ENCODE measurements at places on chromosomes 7 and 10.

DNA sequence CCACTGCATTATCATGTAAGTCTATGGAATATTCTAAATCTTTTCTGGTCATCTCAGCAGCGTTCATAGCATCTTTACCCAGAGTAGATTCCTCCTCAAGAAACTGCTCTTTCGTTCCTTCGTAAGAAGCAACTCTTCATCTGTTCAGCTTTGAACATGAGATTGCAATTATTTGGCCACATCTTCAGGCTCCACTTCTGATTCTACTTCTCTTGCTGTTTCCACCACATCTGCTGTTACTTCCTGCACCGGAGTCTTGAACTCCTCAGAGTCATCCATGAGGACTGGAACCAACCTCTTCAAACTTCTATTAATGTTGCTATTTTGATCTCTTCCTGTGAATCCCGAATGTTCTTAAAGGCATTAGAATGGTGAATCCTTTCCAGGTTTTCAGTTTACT, 12.7 kb downstream of the CHST12 start:
- no peak for DNase-seq

GRCh38 chr7:38034062-38034908, 113.8 kb downstream of the EPDR1 start:
- DNase-seq = no peak

GRCh38 chr7:143380260-143380645, 892 bp upstream of the ZYX start:
- peak; percentile 85 for DNase-seq

DNA sequence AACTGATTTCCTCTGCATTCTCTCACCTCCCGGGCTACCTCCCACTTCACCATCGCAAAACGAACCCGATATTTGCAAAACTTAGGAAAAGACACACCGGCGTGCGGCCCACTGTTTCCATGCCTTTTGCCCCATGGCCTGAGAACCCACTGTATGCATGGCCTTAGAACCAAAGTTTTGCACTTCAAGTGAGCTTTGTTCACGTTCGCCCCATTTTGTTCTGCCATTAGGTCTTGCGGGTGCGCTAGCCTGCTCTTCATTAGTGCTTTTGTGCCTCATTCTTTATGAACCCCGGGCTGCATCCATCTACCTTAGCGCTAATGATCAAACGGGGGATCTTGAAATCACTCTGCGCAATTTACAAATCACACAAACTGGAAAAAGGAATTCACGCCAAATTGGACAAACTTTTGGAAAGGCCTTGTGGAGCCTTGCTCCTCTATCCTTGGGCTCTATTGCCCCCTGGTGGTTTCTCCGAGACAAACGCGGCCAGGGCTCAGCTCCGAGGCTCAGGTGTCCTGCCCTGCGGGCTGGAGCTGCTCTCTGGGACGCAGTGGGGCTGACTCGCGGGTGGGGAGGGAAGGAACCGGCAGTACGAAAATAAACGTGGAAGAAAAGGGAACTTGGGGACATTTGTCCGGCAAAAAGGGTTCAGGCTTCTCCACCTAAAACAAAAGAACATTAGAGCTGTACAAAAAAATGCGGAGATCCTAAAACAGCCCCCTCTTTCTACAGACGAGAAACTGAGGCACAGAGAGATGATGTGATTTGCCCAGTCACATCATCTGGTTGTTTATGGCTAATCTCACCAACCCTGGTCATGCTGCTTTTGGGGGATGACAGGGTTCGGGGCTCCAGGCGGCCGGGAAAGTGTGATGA, 300.4 kb upstream of the NFE2L3 start:
- peak; percentile 69 for DNase-seq

DNA sequence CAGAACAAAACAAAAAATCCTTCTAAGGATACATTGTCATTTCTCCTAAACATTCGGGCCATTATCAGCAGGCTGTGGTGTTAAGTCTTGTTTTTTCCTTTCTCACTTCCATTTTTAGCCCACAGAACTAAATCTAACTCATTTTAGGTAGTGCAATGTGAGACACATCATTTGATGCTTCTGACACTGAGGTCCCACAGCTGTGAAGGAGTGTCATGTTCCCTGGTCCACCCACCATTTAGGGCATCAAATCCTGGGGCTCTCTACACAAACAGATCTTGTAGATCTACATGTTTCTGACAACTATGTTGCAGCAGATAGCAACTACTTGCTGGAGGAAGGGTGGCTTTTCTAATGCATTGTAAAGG, 232.5 kb upstream of the IGFBP3 start:
- no peak for DNase-seq

DNA sequence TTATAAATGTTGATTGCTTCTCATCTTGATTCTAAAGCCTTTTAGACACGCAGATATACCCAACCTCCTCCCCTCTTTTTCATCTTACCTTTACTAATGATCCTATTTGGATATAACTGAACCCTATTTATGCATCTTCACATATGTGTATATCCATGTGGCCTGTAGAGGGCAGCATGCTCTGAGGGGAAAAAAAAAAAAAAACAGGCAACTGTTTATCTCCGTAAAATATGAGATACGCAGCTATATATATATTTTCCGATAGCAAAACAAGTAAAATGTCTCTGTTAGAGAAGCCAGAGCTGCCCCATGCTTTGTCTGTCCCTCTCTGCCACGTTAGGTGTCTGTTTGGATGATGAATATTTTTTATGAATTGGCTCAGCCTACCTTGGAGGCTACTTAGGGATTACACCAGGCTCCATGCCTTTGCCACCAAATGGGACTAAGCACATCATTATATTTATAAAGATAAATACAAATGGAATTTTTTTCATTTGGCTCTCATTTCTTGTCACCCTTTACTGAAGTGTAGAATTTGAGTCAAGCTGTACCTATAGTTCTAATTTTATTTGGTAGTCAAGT, 174.8 kb upstream of the FZD1 start:
- peak; percentile 16 for DNase-seq

GRCh38 chr7:30805081-30805691, 34.0 kb downstream of the MINDY4 start:
- DNase-seq = no peak

DNA sequence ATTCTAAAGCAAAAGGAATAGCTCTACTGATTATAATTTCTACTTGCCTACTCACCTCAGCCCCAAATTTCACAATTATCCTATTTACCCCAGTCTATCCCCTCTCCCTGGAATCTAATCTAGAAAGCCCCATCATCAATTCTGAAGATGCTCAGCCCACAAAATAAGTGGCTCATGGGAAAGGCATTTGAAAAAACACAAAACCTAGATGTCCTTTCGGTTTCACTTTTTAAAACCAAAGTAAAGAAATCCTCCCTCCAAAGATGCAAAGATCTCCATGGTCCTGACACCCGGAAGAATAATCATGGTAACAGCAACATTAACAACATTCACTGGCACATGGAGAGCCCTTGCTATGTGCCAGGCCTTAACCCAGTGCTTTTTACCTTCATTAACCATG, 224.8 kb downstream of the FGFR2 start:
- no peak for DNase-seq

Data from AG08396 (cell line).